ENCODE measurements at places on chromosomes 4 and X. TPM values are rescaled to one million over a fixed set of nuclear protein-coding genes. Genes with fewer than 3 reads are reported as not detected.

AREG gene
- 96.5 TPM for total RNA-seq

TMEM154 gene
- total RNA-seq: 0.08 TPM

OPN1LW gene
- total RNA-seq: not detected

VEGFC gene
- total RNA-seq: 16.8 TPM

GLOD5 gene
- total RNA-seq: not detected

NXT2 gene
- 6.4 TPM for total RNA-seq

LRRC66 gene
- total RNA-seq: 0.06 TPM

PPP1R2C gene
- not detected for total RNA-seq

EXOC1 gene
- total RNA-seq: 10.4 TPM

FGF5 gene
- total RNA-seq: 0.34 TPM

EPGN gene
- total RNA-seq: not detected

VSIG4 gene
- total RNA-seq: not detected

TMEM144 gene
- total RNA-seq: 4.5 TPM

SEPTIN6 gene
- 10.5 TPM for total RNA-seq

WDR1 gene
- 190 TPM for total RNA-seq

IBSP gene
- not detected for total RNA-seq

ADGRL3 gene
- 0.05 TPM for total RNA-seq

FANCB gene
- 3.4 TPM for total RNA-seq

NPY2R gene
- total RNA-seq: 0.09 TPM

TAF7L gene
- total RNA-seq: not detected

CYTL1 gene
- total RNA-seq: not detected

MSANTD1 gene
- 0.05 TPM for total RNA-seq

FHDC1 gene
- 0.34 TPM for total RNA-seq

ANXA10 gene
- 3.4 TPM for total RNA-seq

STK32B gene
- 20.2 TPM for total RNA-seq

GLRA3 gene
- not detected for total RNA-seq

TAPT1 gene
- total RNA-seq: 12.9 TPM

CXCL8 gene
- total RNA-seq: 17.8 TPM

PF4V1 gene
- not detected for total RNA-seq

All from A549 treated with RU486 at 1 μM for 4 hours (cell line).